ENCODE measurements at places on chromosomes 7 and 10.

GRCh38 chr10:30412901-30413300 is 21.1 kb upstream of the MAP3K8 start:
- no peak for DNase-seq

GRCh38 chr7:8133188-8133848 is 128.6 kb downstream of the ICA1 start:
- DNase-seq = no peak

DNA sequence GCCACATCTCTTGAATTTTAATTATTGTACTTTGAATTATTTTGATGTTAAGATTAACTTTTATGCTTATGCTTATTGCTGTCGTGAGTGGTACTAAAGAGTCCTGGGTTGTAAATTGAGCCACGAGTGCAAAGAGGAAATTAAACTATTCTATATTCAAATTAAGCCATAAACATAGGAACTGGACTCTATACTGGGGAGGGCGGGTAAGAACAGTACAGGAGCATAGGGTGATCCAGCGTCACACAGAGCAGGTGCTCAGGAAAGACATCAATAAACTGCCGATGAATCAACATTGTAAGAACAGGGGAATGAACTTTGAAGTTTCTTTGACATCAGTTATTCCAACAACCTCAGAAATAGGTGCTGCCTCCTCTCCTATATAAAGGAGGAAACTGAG is 219.6 kb downstream of the CACNB2 start:
- DNase-seq = no peak

DNA sequence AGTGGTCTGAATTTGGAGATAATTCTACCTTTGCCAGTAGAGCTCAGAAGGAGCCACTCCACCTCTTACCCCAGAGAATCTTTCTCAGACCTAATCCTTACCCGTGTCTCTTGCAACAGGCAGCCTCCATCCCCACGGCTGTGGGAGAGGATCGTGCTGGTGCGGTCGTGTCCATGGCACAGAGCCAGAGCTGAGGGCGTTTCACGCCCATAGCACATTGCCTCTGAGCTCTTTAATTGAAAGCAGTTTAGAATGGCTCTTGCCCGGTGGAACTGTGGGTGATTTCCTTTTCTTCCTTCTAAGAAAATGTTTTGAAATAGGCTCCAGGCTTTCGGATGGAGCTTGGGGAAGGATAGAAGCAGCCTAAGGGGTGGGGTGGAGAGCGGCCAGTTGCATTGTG is 41.5 kb downstream of the PRF1 start:
- DNase-seq = no peak

- DNase-seq = no peak
Measured at GRCh38 chr7:17044396-17044795, 162.6 kb upstream of the AGR3 start.

- DNase-seq = no peak
Measured at GRCh38 chr10:116636385-116636784, 15.6 kb downstream of the PNLIPRP2 start.

- DNase-seq = peak; percentile 78
Measured at GRCh38 chr7:44110719-44111635, 6.8 kb downstream of the AEBP1 start.

GRCh38 chr10:101002456-101002855 is 2.8 kb downstream of the LZTS2 start:
- DNase-seq = no peak

DNA sequence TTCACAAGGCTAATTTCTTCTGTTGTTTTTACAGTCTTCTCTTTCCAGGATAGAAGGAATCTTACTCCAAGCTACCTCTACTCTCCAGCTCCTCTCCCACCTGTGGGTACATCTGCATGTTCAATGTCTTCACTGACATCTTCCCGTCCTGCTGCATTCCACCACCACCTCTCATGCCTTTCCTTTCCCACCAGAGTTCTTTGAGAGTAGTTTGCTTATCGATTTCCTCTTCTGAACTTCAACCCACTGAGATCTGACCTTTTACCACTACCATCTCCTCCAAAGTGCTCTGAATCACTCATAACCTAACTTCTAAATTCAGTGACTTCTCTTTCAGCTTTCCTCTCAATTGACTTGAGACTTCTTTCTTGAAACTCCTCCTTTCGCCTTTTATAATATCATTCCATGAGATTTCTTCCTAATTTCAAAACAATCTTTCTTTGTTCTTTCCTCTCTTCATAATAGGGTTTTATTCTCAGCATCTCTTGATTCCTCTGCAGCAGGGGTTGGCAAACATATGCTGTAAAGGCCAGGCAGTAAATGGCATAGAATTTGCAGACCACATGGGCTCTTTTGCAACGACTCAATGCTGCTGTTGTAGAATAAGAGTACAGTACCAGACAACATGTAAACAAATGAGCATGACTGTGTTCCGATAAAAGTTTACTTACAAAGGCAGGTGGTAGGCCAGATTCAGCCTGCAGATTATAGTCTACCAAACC is 22.1 kb downstream of the ACSL5 start:
- no peak for DNase-seq

- DNase-seq = no peak
Measured at GRCh38 chr10:30422981-30423654, 10.9 kb upstream of the MAP3K8 start.

- DNase-seq = no peak
Measured at GRCh38 chr7:30913821-30914515, 2.3 kb downstream of the AQP1 start.

GRCh38 chr10:24974976-24975375 is 22.6 kb upstream of the PRTFDC1 start:
- no peak for DNase-seq

- peak; percentile 46 for DNase-seq
Measured at GRCh38 chr7:55593515-55594318, 21.4 kb upstream of the VOPP1 start.

DNA sequence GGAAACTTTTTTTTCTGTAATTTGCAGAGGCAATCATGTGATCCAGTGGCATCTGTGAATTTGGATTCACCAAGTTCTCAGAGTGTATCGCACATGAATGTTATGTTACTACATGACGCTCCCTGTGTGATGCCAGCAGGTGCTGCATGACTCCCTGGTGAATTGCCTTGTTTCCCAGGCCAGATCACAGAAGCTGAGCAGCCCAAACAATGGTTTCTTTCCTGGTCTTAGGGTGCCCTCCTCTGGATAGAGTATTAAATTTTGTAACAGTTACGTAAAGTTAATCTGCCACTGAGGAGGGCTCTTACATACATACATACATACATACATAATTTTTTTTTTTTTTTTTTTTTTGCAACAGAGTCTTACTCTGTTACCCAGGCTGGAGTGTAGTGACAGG is 3.6 kb downstream of the ZSCAN21 start:
- DNase-seq = peak; percentile 89

- DNase-seq = no peak
Measured at GRCh38 chr7:103389263-103389662, 41.8 kb downstream of the PSMC2 start.

DNA sequence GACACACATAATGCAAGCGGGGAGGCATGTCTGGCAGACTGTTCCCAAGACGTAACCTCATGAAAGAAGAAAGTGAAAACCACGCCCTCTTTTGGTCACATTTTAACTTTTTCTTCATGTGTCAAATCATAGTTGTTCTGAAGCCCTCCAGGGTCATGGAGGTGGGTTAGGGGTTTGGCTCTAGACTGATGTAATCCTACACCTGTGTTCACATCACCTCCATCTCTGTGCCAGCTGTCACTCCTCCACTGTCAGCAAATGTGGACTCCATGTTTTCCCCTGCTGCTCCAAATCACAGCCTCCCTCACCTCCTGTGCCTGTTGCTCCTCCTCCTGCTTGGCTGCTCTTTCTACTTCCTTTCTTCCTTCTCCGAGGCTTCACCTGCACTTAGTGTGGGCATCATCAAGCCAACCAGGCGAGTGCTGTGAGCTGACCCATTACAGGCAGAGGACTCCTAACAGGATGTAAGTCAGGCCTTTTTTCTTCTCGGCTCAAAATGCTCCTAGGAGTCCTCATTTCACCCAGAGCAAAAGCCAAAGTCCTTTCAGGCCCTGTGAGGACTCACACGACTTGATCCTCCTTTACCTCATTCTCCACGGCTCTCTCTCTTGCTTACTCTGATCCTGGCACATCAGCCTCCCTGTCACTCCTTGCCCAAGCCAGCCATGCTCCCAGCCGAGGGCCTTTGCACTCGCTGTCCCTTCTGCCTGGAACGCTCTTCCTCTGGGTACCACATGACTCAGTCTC is 66.4 kb upstream of the IFRD1 start:
- DNase-seq = peak; percentile 44

- DNase-seq = no peak
Measured at GRCh38 chr10:102814453-102814871, 22.8 kb downstream of the CYP17A1 start.

DNA sequence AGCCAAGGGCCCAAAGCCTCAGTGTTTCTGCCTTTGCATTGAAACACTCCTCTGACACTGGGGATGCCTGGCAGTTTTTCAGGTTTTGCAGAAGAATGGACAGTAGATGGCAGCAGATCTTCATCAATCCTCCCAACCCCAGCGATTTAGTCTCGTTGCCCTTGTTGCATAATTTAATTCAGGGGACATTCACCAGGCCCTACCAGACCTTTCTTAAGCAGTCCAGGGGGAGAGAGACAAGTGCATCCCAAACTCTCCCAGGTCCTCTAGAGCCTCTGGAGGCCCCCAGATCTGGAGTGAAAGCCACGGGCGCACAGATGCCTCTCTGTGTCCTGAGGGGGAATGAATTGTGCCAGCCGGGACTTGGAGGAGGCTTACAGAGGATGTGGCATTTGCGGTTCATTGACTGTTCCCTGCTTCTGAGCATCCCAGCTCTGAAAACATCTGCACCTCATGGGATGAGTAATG is 29.6 kb downstream of the MINDY4 start:
- DNase-seq = peak; percentile 44

- no peak for DNase-seq
Measured at GRCh38 chr10:122754491-122755235, 55.0 kb upstream of the C10orf120 start.

DNA sequence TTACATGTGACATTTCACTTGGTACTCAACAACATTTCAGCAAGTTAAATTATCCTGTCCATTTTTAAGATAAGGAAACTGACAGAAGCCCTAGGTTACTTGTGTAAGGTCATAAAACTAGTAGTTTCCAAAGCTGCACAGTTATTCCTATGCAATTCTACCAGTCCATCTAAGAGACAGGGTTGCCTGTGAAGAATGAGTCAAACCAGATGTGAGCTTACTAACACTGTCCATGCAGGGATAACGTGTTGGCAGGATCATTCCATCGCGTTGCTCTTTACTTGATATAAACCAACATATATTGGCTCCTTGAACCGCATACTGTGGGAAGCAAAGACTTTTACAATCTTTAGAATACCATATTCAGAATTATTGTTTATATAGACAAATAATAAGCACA is 280.9 kb upstream of the HGF start:
- no peak for DNase-seq

DNA sequence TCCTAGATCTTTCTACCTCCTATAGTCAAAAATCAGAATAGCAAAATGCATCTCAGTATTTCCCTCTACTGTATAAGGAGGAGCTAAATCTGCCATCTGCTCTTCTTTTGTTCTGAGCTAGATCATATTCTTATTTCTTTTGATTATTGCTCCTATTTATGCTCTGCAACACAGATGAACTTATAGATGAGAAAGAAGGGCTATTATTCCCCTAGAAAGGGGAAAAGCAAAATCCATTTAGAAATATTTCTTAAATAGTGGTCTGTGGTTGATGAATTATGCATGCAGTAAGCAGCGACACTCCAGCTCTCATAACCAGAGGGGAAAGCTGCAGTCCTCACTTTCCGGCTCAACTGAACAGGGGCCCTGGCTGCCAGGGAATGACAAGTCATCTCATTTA is 207.3 kb upstream of the SORCS1 start:
- DNase-seq = no peak

- no peak for DNase-seq
Measured at GRCh38 chr10:121063744-121064143, 212.6 kb downstream of the WDR11 start.

DNA sequence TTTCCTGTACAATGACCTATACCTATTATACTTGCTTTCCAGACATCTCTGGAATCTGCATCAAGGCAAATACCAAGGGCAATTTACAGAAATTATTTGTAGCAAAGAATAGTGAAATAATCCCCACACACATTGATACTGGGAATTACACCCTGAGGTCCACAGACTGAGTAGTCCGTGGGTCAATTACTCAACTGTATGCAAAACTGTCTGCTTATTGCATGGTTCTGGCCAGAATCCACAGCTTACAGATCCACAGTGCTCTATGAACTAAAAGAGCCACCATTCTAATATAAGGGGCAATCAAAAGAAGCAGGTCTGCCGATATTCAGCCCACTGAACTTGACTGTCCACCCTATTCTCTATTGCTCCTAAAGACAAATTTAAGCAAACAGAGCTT is 5.7 kb downstream of the CHCHD3 start:
- DNase-seq = no peak

- DNase-seq = no peak
Measured at GRCh38 chr7:149683181-149683580, 90.2 kb downstream of the ZNF467 start.

GRCh38 chr10:103845972-103846371 is 9.4 kb downstream of the SH3PXD2A start:
- DNase-seq = no peak

GRCh38 chr7:132065193-132065988 is 509.0 kb upstream of the PODXL start:
- DNase-seq = no peak

DNA sequence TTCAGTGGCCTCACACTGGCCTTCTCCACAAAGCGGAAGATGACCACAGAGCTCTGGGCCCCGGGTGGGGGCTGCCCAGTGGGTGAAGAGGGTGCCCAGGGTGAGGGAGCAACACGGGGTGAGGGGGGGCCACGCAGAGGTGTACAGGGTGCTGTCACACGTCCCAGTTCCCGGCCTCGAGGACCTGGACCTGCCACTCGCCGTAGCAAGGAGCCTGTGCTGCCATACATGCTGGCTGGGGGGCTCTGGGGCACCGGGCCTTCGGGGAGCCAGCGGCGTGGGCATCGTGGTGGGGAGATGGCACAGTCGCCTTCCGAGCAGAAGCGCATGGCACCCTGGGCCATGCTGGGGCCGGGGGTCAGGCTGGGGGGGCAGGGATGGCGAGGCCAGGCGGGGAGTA is 1.9 kb downstream of the PSD start:
- DNase-seq = no peak

- DNase-seq = peak; percentile 14
Measured at GRCh38 chr7:91280185-91280584, 16.0 kb downstream of the FZD1 start.

DNA sequence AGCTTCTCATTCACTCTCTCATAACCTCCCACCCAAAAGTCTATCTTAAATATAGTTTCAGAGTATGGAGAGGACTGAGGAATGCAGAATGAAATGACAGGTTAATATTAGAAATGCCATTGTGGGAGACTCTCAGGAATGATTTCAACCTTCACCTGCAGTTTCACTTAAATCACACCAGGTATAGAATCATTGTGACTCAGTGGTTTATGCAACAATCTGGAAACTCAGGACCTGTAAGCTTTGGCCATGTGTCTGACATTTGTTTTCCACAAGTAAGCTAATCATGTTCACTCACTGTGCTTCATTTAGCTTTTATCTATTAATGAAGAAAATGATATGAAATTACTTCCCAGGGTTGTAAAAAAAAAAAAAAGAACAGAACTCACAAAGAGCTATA is 8.7 kb upstream of the PTPN12 start:
- DNase-seq = no peak

GRCh38 chr7:134593530-134594392 is 44.9 kb downstream of the AKR1B15 start:
- no peak for DNase-seq

All from NCI-H1092 treated with DMSO at 0.1 percent for 48 hours (cell line).